ENCODE measurements at places on chromosomes 12 and 14.

DNA sequence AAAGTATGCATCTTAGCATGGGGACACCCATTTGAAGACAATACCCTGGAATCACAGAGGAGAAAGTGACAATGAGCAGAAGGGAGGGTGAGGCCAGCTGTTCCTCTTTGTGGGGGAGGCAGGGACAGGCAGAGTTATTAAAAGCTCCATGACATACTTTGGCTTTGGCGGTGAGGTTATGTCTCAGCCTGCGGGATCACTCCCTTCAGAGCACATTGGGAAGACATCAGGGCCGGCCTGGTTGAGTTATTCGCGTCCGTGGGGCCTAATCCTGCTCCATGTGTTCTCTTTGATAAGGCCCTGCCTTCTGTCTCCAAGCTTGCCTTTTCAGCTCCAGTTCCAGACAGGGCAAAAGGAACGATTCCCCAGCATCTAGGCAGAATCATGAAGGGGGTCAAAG is 98.8 kb upstream of the NTF3 start:
- DNase-seq, result no peak

DNA sequence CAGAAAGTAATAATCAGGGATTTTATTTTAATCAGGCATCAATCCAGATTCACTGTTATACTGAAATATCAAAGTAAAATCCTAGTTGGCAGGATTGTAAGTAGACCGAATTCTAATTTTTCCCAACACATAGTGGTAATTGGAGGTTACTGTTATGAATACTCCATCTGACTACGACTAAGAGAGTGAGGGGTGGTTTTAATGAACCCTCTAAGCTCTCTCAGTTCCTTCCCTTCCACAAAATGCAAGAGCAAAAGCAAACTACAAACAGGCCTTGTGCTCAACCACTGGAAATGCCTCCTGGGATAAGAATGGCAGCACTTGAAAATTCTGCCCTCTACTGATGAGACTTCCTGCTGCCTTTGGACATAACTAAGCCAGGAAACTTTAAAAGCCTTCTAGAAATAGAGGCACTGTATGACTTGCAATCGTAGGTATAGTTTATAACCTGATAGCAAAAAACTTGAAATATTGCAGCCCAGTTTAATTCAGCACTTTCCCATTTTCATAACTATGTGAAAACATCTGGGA is 184.8 kb downstream of the SLC16A7 start:
- DNase-seq, result no peak

- no peak for DNase-seq
Measured at GRCh38 chr14:75252254-75252837, 26.3 kb upstream of the FOS start.

DNA sequence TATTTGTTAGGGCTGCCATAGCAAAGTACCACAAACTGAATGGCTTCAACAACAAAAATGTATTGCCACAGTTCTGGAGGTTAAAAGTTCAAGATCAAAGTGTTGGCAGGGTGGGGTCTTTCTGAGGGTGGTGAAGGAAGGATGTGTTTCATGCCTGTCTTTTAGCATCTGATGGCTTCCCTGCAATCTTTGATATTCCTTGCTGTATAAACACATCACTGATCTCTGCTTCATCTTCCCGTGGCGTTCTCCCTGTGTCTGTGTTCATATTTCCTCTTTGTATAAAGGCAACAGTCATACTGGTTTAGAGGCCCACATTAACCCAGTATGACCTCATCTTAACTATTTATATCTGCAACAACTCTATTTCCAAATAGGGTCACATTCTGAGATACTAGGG is 167.5 kb downstream of the BTG1 start:
- no peak for DNase-seq

- no peak for DNase-seq
Measured at GRCh38 chr12:2058837-2059236, 6.0 kb downstream of the CACNA1C start.

- DNase-seq, result no peak
Measured at GRCh38 chr14:103223818-103224352, 100.6 kb downstream of the TNFAIP2 start.

- no peak for DNase-seq
Measured at GRCh38 chr12:116918464-116918863, 7.7 kb downstream of the FBXW8 start.

DNA sequence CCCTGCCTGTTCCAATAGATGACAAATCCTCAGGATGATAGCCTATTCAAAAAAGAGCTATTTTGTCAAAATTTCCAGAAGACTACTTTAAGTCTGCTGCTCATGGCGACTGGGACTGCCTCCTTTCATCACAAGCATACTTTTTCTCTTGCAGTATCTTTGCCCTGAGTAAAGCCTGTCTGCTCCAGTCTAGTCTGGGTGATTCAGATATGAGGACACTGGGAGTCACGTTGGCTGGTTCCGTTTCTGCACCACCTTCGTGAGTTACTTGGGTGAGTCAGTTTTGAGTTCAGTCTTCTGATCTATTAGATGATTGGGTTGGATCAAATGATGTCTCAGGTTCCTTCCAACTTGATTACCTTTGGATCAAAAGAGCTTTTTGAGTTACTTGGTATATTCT is 301.3 kb upstream of the STXBP6 start:
- no peak for DNase-seq

- no peak for DNase-seq
Measured at GRCh38 chr12:49702009-49702408, 5.2 kb downstream of the FMNL3 start.

DNA sequence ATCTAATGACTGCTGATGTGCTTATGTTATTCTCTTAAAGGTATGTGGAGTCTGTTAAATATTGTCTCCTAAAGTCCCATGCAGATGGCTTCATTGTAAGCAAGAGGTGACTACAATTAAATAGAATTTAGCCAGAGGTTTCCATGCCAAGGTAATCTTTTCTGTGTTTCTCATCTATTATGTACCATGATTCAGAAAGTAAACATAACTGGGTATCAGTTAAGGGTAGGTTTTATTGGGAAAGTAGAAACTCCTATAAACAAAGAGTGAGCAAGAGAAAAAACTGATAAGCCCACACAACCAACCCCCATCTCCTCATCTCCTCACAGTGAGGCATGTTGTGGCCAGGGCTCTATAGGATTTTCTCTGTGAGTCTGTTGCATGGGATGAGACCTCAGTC is 611.7 kb downstream of the SNAPC1 start:
- no peak for DNase-seq

- DNase-seq, result no peak
Measured at GRCh38 chr12:102888511-102888910, 28.5 kb downstream of the PAH start.

GRCh38 chr14:54362759-54363437 is 33.9 kb upstream of the CDKN3 start:
- no peak for DNase-seq

DNA sequence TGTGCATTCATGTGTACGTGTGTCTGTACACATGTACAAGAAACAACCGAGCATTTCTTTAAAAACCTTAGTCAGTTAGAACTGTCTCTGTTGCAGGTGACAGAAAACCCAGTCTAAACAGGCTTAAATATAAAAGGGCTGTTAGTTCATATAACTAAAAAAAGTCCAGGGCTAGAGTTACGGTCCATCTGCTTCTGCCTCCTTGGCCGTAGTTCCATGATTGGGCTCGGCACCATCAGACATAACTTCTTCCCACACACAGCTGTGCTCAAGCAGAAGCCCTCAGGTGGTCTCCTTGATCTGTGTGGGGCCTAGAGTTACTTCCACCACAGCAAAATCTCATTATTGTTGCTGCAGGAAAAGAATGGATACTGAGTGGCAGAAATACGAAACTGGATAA is 34.6 kb downstream of the CKB start:
- no peak for DNase-seq

DNA sequence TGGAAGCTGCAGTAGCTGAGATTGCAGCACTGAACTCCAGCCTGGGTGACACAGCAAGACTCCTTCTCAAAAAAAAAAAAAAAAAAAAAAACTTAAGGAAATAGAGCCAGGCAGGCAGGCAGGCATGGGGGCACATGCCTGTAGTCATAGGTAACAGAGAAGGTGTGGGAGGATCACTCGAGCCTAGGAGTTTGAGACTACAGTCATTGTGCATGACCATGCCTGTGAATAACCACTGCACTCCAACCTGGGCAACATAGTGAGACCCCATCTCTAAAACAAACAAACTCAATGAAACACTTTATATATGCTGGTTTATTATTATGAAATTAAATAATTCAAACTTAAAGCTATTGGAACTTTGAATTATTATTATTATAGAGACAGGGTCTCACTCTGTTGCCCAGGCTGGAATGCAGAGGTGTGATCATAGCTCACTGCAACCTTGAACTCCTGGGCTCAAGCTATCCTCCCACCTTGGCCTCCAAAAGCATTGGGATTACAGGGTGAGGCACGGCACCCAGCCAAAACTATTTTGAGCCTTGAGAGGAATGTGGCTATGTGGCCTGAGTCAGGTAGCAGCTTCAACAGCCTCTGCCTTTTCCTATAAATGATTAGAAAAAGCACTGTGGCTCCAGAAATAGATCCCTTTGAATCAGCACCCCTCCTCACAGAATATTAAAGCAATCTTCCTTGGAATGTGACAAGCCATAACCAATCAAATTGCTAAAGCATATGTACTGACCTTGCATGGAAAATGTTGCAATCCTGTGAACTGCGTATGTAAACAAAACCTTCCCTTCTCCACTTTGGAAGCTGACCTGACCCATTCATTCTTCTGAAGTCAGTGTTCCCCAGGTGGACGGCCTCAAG is 34.7 kb upstream of the YY1 start:
- no peak for DNase-seq

DNA sequence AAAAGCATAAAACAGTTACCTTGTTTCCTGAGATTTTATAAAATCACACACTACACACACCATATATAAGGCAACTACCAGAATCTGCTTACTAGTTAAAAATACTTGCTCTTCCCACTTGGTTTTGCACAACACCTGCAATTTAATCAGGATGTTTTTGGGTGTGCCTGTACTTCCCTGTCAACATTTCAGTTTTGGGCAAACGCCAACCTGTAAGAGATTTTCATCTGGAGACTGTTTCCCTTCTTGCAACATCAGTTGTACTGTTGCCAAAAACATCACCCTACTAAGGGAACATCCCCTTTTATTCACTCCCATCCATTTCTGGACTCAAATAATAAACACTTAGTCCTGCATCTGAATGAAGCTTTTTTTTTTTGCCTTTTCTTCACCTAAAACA is 172.3 kb downstream of the DUSP6 start:
- no peak for DNase-seq

GRCh38 chr12:94207467-94207848 is 59.1 kb downstream of the PLXNC1 start:
- DNase-seq, result no peak

DNA sequence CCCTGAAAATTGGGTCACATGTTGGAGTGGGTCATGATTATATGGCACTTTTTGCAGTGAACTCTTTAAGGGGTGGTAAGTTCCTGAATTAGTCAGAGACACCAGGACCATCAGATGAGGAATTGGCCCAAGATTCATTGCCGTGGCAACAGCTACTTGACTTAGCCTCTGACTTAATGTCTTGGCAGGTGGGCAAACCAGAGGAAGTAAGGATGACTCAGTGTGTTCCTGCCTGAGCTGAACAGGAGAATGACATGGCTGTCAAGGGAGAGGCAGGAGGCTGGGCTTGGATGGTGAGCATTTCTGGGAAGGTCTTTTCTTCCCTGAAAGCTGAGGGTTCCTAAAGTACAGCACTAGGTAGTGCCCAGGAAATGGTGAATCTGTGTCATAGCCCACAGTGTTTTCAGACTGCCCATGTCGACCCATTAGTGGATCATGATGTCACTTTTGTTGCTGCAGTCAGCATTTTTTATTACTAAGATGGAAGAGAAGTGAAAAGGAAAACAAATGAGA is 170.1 kb upstream of the PWP1 start:
- no peak for DNase-seq

GRCh38 chr14:50736932-50737419 is 68.9 kb upstream of the SAV1 start:
- no peak for DNase-seq

GRCh38 chr12:111991946-111992345 is 21.0 kb downstream of the TMEM116 start:
- no peak for DNase-seq

- DNase-seq, result no peak
Measured at GRCh38 chr12:122503147-122503751, 2.5 kb upstream of the ZCCHC8 start.

- no peak for DNase-seq
Measured at GRCh38 chr12:5276327-5276880, 155.5 kb upstream of the NTF3 start.

DNA sequence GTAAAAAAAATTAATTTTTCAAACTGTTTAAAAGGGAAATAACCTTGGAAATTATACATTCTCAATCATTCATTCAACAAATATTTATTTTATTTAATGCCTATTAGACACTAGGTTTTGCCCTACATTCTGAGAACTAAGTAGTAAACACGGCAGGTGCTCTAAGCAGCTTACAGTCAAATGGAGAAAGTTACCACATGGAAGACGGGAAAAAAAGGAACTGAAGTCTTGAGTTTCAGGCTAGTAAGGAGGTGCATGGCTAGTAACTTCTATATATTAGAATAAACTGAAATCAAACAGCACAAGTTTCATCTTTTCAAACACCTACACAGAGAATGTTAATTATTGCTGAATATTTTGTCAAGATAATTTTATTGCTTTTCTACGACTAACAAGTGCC is 52.9 kb downstream of the C12orf42 start:
- DNase-seq, result no peak

Data from stimulated activated CD4-positive, alpha-beta T cell treated with anti-CD3 and anti-CD28 coated beads, Interleukin-1b, Interleukin-23, amount 100 ng/mL, for 1 hour (primary cell).